Activated CD8-positive, alpha-beta memory T cell treated with anti-CD3 and anti-CD28 coated beads for 1 hour (primary cell): ENCODE measurements at places on chromosomes 4 and X.

DNA sequence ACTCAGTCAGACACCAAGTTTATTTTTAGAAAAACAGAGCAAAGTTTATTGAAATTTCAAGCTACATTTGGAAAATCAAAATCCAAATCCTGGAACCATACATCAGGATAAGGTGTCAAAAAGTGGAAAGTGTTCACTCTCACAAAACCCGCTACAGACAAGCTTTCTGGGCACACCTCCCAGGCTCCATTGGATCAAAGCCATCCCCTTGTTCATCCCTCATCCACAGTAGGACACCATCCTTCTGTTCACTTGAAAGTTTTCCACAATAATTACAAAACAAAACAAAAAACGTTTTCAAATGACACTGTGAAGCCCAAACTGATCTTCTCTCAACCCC, 62.4 kb downstream of the TSC22D3 start:
- no peak for DNase-seq

GRCh38 chr4:148954011-148954749, 512.0 kb upstream of the NR3C2 start:
- no peak for DNase-seq

- DNase-seq: no peak
Observed at GRCh38 chr4:104217526-104217925, 277.2 kb downstream of the CXXC4 start.

- no peak for DNase-seq
Observed at GRCh38 chr4:83255584-83255983, 29.0 kb downstream of the COQ2 start.

GRCh38 chr4:86050496-86050895, 309.4 kb downstream of the MAPK10 start:
- DNase-seq: no peak

DNA sequence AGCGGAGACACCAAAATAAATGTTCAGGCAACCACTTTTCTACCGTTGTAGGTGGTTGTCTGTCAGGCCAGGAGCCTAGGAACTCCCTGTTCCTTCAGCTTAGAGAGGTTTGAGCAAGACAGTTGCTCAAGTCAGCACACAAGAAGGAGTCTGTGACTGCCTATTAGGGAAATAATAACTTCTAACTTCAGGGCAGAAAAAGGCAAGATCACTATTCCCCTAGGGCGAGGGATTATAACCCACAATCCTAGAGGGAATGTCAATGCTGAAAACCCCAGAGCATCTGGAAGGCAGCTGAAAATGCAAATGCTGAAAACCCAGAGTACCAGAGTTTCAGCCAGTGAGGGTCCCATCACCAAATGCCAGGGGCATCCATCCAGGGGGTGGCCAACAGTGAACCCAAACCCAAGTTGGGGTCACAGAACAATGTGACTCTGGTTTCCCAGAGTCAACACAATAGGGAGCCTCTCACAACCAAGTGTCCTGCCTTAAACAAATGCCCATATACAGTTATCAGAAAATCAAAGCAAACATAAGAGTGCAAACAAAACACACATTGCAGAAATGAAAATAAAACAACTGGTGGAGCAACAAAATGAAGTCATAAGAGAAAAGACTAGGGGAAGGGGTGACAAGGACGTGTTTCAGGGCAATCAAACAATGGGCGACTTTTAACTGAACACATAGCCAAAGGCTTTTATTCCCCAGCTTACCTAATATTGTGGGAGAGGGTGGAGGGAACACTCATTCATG, 27.6 kb downstream of the MORF4L2 start:
- no peak for DNase-seq

GRCh38 chr4:181308476-181309312, 934.5 kb upstream of the TENM3 start:
- DNase-seq: no peak

GRCh38 chr4:42555828-42556227, 101.1 kb downstream of the ATP8A1 start:
- DNase-seq: no peak

- no peak for DNase-seq
Observed at GRCh38 chrX:42673301-42673810, 104.6 kb downstream of the PPP1R2C start.

- DNase-seq: no peak
Observed at GRCh38 chr4:177473991-177474390, 31.8 kb upstream of the AGA start.

GRCh38 chr4:135382280-135382959, 1180.8 kb upstream of the PABPC4L start:
- no peak for DNase-seq

DNA sequence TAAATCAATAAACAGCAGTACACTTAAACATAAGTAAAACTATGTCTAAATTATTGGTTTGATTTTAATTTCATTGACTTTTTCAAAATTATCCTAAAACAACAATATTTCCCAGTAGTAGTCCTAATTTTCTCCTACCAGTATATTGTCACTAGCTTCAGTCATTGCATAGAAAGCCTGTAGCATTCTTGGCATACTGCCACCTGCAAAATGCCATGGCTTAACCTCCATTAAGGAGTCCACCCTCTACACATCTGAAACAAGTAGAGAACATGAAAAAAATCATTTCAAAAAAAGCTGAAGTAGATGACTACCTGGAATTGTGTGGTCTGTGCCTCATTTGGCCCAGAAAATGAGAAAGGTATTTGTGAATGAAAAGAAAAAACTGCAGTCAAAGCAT, 348.5 kb downstream of the INPP4B start:
- DNase-seq: no peak

DNA sequence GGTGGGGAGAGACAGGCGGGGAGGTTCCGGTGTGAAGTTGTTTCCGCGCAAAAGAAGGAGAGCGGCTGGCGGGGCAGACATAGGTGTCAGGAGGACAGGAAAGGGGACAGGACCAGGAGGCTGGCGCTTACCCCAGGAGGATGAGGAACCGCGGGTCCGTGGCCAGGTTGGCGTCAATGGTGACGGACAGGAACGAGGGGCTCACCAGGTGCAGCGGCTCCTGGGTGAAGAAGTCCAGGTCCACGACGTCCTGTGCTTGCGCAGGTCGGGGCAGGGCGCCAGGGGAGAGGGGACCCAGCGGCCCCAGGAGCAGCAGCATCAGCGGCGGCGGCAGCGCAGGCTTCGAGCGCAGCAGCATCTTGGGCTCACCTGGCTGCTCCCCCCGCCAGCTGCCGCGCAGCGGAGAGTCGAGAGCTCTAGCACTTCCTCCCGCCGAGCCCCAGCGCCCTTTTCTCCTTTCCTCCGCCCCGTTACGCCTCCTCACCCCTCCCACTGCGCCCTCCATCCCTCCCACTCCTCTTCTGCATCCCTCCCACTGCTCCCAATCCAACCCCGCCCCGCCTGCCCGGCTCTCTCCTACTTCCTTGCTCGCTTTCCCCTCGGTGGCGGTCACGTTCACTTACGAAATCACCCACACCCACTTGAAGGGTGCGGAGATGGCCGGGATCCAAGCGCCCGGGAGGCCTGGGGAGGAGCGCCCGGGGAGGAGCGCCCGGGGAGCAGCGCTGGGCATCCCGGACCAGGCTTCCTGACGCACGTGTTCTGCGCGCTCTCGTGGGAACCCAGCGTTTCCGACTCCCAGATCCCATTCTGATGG, at the start of gene HPSE:
TSS of gene HPSE (minus strand) at position 424 of the 817 bp plus-strand sequence. CDS start at position 358, 66 bp downstream.
- peak; percentile 24 for DNase-seq

DNA sequence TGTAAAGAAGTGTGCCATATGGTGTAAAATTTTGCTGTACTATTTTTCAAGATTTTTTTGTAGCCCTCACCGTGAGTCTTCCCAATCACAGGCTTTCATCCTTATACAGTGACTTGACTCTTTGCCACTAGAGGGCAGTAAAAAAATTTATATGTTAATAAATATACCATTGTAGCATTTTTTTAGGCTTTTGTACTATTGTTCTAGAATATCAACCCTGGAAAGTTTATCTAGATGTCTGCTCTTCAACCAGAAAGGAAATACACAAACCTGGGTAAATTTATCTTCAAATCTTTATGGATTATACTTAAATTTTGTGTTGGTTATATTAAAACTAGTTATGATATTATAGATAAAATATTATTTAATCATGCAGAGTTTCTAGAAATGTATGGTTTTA, 235.3 kb downstream of the TENM3 start:
- DNase-seq: no peak

DNA sequence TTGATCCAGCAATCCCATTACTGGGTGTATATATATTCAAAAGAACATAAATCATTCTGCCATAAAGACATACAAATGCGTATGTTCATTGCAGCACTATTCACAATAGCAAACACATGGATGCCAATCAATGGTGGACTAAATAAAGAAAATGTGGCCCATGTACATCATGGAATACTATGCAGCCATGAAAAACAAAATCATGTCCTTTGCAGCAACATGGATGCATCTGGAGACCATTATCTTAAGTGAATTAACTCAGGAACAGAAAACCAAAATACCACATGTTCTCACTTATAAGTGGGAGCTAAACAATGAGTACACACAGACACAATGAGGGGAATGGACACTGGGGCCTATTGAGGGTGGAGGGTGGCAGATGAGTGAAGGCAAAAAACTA, 81.6 kb downstream of the ABCB7 start:
- DNase-seq: no peak

DNA sequence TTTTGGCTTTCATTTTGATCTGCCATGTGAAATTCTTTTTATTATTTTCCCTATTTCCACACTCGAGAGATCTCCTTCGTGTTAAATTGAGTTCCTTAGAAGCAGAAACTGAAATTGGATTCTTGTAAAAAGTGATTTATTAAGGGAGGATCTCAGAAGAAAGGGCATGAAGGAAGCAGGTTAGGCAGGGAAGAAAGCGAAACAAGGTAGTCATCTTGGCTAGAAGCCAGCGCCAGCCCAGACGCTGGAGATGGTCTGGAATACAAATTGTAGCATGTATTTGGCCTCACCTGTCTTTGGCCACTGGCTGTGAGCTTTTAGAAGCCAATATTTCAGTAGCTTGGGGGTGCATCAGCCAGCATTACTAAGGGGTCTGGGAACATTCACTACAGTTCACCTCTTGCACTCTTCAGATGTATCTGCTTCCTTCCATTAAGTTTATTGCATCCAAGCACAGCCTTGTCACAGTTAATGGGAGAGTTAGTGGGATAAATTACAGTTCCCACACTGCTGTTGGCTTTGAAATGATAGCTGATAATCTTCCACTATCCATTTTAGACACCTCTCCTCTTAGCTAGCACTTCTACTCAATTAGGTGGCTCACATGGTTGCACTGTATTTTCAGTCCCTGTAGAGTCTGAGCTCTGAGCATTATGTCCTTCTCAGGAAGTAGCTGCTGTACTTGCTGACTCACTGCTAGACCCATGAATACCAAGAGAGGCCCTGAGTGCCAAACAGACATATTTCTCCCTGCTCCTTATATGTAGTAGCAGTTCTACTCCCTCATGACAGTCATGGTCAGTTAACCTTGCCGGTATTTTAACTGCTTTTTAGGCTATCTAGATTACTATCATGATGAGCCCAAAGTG, 14.6 kb downstream of the GRXCR1 start:
- no peak for DNase-seq

DNA sequence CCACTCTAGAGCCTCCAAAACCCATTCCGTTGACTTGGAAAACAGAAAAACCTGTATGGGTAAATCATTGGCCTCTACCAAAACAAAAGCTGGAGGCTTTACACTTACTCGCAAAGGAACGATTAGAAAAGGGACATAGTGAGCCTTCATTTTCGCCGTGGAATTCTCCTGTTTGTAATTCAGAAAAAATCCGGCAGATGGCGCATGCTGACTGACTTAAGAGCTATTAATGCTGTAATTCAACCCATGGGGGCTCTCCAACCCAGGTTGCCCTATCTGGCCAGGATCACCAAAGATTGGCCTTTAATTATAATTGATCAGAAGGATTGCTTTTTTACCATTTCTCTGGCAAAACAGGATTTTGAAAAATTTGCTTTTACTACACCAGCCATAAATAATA, 60.8 kb downstream of the ZNF732 start:
- DNase-seq: peak; percentile 10

- DNase-seq: no peak
Observed at GRCh38 chr4:88017516-88018297, 10.3 kb downstream of the PKD2 start.

- no peak for DNase-seq
Observed at GRCh38 chr4:159400558-159401225, 297.8 kb downstream of the RAPGEF2 start.

GRCh38 chr4:88759039-88759894, 61.6 kb upstream of the NAP1L5 start:
- DNase-seq: no peak

GRCh38 chrX:94204524-94204923, 530.5 kb downstream of the FAM133A start:
- no peak for DNase-seq

GRCh38 chrX:104351173-104351769, 96.5 kb upstream of the ESX1 start:
- no peak for DNase-seq

- DNase-seq: no peak
Observed at GRCh38 chr4:185637163-185637875, 102.0 kb upstream of the PDLIM3 start.

DNA sequence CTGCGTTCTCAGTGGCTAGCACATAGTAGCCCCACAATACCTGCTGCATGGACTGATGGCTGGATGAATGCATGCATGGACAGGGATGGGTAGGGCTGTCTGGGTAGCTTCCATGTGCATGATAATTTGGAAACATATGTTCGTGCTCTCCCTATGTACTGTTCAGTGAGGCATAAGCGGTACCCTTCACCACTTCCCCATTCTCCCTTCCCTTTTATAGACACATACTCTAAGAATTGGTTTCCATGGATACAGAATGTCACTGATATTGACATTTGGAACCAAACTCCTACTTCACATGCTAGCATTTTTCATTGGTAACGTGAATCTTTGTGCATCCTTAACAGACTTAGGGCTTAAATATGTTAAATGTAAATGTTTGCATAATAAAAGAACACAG, 20.4 kb downstream of the USP46 start:
- DNase-seq: no peak

- DNase-seq: no peak
Observed at GRCh38 chr4:25941457-25942221, 27.6 kb downstream of the SMIM20 start.
